ENCODE measurements at places on chromosomes 5 and 9.

- DNase-seq: no peak
Observed at GRCh38 chr9:95494022-95494415, 22.8 kb downstream of the PTCH1 start.

DNA sequence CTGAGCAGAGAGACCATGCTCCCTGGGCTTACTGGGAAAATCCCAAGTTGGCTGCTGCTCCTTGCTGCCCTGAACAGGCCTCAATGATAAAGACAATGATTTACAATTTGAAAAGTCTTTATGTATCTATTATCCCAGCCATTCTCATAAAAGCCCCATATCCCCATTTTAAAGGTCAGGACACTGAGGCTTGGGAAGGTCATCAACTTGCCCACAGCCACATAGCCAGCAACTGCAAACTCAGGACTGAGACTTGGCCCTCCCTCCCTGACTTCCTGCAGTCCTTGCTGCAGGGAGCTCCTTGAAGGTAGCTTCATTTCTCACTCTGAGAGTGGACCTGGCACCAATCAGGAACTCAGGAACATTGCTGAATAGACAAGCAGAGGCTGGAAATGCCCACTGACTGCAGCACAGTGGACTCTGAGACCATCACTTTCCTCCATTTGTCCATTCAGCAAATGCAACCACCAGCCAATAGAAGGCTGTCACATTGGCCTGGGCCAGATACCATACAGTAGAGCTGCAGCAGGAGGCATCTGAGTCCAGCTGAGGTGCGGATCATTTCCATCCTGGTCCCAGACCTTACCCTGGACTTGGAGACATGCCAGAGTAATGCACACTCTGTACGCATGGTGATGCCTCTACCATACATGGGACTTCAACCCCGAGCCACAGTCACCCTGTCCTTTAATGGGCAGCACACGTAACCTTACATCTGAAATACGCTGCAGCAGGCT is 18.3 kb downstream of the TNIP1 start:
- DNase-seq: no peak

- DNase-seq: no peak
Observed at GRCh38 chr5:90638878-90639277, 80.3 kb downstream of the ADGRV1 start.

- peak; percentile 61 for DNase-seq
Observed at GRCh38 chr5:33649549-33650482, 209.1 kb downstream of the TARS1 start.

GRCh38 chr5:34625246-34625645 is 30.9 kb upstream of the RAI14 start:
- no peak for DNase-seq

DNA sequence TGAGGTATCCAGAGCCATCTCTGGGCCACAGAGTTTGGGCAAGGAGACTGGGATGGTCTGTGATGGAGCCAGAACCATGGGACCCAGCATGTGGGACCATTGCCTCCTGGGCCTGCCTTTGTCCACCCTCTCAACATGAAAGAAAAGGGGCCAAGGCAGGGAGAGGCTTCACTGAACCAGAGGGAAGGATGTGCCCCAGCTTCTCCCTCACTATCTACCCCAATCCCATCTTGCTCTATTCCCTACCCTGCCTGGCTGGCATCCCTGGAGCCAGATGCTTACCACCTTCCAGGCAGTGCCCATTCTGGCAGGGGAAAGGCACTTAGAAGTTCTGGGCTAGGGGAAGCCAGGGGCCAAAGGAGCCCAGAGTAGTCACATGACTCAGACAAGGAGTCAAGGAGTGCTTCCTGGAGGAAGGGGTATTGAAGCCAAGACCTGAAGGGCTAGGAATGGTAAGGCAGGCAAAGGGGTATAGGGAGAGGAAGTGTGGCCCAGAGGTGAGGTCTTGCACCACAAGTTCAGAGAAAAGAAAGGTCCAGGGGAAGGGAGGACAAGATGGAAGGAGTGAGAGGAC is 9.8 kb downstream of the PDLIM4 start:
- DNase-seq: no peak

GRCh38 chr5:74638970-74639806 is 1.3 kb downstream of the ENC1 start:
- peak; percentile 54 for DNase-seq

GRCh38 chr5:157518963-157519362 is 56.6 kb downstream of the ADAM19 start:
- DNase-seq: no peak

- no peak for DNase-seq
Observed at GRCh38 chr9:106976772-106977171, 113.8 kb downstream of the ZNF462 start.

GRCh38 chr5:14120176-14120575 is 23.0 kb upstream of the TRIO start:
- DNase-seq: no peak

GRCh38 chr5:169744336-169744735 is 107.3 kb downstream of the DOCK2 start:
- no peak for DNase-seq

- DNase-seq: no peak
Observed at GRCh38 chr9:20788526-20789451, 104.7 kb downstream of the FOCAD start.

DNA sequence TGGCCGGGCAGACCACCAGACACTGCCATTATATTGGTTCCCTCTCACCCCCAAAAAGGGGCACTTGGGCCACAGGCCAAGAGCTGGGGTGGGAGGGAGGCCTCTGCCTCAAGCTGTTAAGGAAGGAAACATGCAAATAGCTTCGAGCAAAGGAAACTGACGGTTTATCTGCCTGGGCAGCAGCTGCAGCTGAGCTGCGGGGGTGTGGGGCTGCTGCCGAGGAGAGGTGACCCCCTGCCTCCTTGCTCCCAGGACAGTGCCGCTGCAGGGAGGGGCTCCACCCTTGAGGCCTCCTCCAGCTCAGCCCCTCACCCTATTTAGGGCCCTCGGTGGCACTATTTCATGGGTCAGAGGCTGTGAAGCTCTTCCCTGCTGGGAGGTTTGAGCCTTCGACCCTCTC is 789 bp downstream of the DOK3 start:
- no peak for DNase-seq

DNA sequence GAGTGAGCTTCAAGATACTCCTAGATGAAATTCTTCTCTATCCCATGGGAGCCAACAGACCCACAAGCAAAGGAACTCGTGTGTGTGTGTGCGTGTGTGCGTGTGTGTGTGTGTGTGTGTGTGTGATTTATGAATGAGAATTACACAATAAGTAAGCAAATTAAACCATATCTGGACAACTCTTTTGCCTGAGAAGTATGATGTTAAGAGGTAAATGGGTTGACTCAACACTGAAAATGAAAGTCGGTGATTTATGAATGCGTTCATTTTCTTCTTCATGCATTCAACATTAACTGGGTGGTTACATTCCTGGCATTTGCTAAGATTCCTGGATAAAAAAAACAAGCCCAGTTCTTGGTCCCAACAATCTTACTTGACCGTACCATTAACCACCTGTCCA is 171.3 kb upstream of the ZNF462 start:
- no peak for DNase-seq

DNA sequence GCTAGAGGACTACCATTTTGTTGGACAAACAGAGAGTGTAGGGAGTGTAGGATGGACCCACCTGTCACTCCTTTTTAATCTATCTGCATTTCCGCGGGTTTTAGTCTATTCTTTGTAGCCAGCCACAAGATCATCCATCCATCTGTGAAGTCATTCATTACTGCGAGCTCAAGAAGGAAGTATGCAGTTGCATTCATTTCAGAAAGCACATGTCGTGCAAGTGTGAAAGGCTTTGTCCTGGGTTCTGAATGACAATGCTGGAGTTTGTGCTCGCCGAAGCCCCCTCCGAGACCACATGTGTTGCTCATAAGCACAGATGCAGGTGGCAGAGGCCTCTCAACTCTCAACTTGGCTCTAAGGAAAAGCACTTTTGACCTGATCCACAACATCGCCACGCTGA is 70.3 kb upstream of the BASP1 start:
- no peak for DNase-seq

DNA sequence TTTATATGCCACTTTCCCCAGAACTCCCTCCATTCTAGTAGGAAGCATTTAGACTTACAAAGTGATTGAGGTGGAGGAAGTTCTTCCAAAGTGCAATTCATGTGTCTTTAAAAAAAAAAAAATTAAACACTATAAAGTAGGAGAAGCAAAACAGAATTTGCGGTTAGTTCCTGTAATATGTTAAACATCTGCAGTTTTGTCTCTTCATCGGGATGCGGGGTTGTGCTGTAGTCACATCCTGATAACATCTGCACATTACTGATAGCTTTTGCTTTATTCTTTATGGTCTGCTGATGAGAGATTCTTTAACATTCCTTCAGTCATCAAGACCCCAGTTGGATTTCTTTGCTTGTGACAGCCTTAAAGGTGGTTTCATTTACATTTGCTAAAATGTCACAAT is 694.3 kb downstream of the NR2F1-AS1 start:
- no peak for DNase-seq

DNA sequence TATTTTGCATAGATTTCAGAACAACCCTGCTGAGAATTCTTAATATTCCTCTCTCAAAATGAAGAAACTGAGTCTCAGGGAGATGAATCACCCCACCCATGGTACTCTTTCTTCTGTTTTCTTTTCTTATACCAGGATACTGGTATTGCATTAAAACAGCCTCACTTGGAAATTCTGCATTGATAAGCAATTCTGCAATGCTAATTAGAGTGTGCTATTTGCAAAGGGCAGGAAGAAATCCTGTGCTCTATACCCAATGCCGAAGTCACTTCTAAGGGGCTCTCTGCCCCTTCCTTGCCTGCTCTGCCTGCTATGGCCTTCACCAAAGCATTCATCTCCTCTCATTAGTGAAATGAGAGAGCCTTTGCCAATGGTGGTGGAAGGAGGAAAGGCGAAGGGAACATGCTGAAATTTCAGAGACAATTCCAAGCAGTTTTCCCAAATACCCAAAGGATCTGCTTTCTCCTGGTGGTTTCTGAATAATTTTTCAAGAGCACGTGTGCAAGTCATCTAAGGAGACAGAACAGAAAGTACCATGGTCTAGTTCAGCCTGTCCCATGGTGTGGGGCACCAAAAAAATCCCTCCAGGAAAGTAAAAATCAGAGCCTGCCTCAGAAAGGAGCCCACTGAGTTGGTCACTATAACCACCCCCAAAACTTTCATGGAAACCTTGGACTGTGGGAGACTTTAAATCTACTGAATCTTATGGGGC is 156.5 kb downstream of the PAPPA start:
- DNase-seq: no peak

DNA sequence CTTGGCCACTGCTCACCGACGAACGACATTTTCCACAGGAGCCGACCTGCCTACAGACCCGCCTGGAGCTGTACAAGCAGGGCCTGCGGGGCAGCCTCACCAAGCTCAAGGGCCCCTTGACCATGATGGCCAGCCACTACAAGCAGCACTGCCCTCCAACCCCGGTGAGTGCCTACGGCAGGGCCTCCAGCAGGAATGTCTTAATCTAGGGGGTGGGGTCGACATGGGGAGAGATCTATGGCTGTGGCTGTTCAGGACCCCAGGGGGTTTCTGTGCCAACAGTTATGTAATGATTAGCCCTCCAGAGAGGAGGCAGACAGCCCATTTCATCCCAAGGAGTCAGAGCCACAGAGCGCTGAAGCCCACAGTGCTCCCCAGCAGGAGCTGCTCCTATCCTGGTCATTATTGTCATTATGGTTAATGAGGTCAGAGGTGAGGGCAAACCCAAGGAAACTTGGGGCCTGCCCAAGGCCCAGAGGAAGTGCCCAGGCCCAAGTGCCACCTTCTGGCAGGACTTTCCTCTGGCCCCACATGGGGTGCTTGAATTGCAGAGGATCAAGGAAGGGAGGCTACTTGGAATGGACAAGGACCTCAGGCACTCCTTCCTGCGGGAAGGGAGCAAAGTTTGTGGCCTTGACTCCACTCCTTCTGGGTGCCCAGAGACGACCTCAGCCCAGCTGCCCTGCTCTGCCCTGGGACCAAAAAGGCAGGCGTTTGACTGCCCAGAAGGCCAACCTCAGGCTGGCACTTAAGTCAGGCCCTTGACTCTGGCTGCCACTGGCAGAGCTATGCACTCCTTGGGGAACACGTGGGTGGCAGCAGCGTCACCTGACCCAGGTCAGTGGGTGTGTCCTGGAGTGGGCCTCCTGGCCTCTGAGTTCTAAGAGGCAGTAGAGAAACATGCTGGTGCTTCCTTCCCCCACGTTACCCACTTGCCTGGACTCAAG is 1.5 kb downstream of the CSF2 start:
- DNase-seq: no peak

DNA sequence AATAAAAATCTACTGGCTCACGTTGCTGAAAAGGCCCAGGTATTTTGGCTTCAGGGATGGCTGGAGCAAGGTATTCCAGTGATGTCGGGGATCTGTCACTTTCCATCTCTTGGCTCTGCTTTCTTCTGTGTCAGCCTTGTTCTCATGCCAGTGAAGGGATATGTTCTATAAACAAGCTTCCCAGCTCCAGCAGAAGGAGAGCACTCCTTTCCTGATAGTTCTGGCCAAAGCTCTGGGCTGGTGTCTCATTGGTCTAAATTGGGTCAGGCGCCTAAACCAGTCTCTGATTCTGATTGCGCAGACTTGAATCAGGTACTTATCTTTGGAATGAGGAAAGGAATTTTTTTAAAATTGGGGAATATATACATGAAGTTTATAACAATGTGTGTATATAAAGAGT is 5.1 kb downstream of the SNX30 start:
- no peak for DNase-seq
